Activated naive CD4-positive, alpha-beta T cell (primary cell): ENCODE measurements at places on chromosomes 1 and 21.

DNA sequence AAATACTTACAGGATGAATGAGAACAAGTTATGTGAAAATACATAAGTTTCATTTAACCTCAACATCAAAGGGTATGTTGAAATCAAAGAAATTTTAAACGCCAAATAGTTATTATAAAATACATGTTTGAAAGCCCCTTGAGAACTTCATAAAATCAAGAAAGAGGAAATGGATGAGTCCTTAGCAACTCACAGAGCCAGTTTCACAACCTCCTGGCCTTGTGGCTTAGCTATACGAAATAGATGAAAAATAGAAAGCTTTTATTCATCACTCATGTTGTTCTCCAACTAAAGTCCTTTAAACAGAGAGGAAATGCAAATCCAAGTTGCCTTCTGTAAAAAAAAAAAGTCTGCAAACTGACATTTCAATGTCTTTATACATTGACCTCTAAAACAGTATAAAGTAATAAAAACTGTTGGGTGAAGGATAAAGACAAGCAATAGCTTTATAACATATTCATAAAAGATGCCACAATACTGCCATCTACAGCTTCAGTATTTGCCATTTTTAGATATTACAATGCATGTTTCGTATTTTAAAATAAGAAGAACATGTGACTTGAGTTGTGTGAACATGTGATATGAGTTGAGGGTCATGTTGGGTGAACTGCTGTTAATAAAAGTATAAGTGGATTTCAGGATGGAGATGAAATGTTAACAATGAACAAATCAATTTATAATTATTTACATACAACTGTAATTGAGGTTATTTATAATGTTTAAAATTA lies 847.8 kb downstream of the MRPL39 start:
- no peak for DNase-seq

- no peak for DNase-seq
These were observed 1.1 kb upstream of the PSMG1 start for GRCh38 chr21:39184050-39184980.

GRCh38 chr1:185112356-185112755 lies 44.4 kb downstream of the TRMT1L start:
- no peak for DNase-seq

DNA sequence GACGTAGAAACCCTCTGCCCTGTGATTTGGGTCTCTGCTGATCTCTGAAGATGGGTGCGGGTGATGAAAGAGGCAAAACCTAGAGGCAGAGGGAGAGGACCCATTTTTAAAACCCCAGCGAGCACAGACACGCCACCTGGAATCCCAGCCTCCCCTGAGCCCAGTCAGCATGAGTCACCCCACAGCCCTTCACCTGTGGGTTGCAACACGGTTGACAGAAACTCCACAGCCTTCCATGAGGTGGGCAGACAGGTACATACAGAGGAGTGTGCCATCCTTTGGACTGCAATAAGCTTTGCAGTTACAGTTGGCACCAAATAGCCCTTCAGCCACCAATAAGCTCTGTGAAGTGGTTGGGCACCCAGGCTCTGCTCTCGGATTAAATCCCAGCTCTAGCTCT lies 2.1 kb upstream of the GRHL3 start:
- DNase-seq: no peak

GRCh38 chr1:91884459-91885212 lies 1.3 kb downstream of the TGFBR3 start:
- no peak for DNase-seq

- DNase-seq: no peak
These were observed 35.7 kb downstream of the TENT5C start for GRCh38 chr1:117641536-117641935.

DNA sequence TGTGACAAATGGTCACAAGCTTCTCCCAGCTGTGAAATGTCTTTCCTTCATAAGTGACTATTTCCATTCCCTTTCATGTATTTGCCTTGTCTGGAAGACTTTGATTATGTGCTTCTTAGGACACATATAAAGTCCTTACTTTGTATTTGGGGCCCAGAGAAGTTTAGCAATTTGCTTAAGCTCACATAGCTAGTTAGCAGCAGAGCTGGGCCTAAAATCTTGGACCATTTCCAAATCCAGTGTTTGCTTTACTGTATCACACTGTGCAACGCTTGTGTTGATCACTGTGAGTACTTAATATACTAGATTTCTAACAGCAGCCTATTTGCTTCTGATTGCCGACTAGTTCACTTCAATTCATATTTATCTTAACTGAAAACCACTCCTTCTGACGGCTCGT lies 2.2 kb upstream of the KCNA3 start:
- DNase-seq: no peak

- no peak for DNase-seq
These were observed 10.6 kb downstream of the APCS start for GRCh38 chr1:159598196-159598595.

DNA sequence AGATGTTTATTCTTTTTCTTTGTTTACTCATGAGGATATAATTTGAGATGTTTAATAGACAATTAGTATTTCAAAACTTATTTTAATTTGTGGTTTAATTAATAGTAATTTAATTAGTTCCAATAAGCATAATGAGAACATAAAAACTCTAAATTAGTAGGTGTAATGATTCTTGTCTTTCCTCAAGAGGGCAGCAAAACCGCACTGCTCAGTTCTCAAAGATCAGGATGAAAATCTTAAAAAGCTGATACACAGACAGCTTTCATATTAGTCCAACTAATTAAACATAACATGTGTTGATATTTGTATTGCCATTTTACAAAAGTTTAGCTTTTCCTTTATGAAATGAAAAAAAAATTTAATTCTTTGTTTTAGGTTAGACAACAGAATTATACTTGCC lies 106.7 kb upstream of the C21orf91 start:
- DNase-seq: no peak

DNA sequence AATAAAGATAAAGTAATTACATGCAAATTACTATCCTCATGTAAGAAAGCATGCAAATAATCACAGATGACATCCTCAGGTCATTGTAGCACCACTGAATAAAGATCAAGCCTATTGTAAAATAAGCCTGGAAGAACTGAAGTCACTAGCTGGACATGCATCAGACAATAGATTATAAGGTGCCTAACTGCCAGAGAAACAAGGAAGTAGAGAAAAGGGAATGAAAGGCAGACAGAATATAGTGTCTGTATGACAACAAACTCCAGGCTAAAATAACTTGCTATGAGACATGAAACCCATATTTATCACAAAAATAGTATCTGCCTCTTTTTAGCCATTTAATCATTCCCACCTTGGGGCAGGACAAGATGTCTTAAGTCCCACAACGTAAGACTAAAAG lies 108.7 kb downstream of the ENAH start:
- DNase-seq: no peak

- DNase-seq: no peak
These were observed 380 bp downstream of the COL18A1 start for GRCh38 chr21:45405271-45405818.

GRCh38 chr1:56229186-56229585 lies 350.2 kb downstream of the PLPP3 start:
- no peak for DNase-seq

DNA sequence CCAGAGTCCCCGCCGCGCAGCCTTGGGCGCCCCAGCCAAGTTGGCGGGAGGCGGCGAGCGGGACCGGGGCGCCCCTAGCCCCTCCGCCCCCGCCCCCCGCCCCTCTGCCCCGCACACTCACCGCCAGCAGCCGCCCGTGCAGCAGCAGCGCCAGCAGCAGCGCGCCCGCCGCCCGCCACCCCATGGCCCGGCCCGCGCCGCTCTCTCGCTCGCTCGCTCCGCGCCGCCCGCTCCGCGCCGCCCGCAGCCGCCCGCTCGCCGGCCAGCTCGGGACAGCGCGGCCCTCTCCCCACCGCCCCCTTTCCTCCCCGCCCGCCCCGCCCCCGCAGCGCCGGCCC lies at the start of gene HSPG2:
TSS of gene HSPG2 (minus strand) at position 277 of the 338 bp plus-strand sequence. CDS start at position 184, 93 bp downstream.
- no peak for DNase-seq

DNA sequence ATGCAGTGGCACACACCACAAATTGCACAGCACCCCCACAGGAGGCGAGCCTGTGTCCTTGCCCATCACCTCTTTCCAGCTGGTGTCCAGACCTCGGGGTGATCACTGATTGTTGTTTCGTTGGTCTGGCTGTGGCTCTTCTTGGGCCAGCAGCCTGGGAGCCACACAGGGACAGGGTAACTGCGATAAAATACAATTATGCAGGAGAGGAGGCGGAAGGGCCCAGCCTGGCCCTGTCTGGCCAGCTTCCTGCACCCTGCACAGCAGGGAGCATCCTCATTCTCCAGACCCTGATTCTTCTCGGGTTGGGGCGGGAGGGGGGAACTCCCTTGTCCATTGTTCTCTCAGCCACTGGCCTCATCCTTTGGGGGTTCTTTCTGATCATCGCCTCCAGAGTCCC lies 83.6 kb downstream of the ADARB1 start:
- DNase-seq: no peak

DNA sequence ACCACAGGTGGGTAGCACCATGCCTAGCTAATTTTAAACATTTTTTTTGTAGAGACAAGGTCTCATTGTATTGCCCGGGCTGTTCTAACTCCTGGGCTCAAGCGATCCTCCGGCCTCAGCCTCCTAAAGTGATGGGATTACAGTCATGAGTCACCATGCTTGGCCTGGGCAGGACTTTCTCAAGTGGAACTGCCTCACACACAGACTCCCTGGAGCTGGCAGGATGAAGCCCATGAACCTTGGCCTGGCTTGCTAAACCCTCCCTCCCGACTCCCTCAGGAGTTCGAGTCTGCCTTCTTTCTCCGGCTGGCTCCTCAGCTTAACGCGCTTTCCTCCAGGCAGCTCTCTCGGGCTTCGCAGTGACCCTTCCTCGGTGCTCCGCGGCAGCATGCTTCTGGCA lies 7.7 kb upstream of the ECE1 start:
- DNase-seq: no peak

GRCh38 chr1:184254849-184255248 lies 132.0 kb upstream of the C1orf21 start:
- DNase-seq: no peak

DNA sequence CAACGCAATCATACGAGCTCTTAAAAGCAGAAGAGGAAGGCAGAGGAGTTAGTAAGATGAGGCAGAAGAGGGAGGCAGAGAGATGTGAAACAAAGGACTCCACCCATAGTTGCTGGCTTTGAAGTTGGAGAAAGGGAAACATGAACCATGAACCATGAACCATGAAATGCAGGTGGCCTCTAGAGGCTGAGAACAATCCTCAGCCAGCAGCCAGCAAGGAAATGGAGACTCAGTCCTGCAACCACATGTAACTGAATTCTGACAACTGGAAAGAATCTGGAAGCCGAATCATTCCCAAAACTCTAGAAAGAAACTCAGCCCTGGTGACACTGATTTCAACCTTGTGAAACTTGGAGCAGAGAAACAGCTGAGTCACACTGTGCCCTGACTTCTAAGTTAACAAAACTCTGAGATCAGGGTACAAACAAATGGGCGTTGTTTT lies 10.1 kb downstream of the DIPK1A start:
- no peak for DNase-seq

- DNase-seq: no peak
These were observed 113.8 kb downstream of the RRAGC start for GRCh38 chr1:38745476-38746401.

DNA sequence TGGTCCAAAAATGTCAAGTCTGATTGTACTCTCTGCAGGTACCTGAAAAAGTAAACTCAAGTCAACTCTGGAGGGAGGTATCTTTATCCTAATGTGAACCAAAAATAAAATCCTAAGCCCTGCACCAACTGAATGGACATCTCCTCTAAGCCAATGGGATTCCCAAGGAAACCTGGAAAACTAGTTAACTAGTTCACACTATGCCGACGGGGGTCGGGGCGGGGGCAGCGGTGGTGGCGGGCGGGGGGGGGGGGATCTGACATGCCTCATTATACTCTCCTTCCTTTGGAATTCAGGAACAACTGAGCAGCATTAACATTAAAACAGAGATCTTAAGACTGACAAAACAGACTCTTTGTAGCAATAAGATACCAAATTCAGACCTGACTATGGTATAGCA lies 452.6 kb upstream of the CAMK1G start:
- no peak for DNase-seq

DNA sequence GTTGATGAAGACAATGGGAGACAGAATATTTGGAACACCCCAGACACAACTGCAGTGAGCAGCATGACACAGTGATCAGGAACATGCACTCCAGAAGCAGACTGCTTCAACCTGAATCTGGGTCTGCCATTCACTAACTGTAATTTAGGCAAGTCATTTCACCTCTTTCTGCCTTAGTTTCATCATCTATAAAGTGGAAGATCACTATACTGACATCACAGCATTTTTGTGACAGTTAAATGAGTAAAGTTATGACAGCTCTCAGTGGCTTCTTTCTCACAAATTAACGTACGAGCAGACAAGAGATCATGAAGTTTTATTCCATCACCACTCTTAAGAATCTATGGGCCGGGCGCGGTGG lies 14.3 kb downstream of the LRRC41 start:
- DNase-seq: no peak

DNA sequence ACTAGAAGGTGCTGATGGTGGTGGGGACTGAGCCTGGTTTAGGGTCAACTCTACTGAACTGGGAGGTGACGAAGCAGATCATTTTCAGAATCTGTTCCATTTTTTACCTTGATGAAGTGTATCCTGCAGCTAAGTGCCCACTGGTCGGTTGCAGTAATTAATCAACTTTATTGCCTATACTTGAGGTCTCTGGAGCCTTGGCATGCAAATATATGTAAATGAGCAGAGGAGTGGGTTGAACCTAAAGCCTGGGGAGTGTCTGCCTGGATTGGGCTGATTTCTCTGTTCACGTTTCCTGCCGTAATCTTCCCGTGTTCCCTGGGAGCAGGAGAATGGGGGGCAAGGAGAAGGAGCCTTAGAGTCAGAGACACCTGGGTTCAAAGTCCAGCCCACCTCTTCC lies 286.8 kb downstream of the PTPRU start:
- no peak for DNase-seq

DNA sequence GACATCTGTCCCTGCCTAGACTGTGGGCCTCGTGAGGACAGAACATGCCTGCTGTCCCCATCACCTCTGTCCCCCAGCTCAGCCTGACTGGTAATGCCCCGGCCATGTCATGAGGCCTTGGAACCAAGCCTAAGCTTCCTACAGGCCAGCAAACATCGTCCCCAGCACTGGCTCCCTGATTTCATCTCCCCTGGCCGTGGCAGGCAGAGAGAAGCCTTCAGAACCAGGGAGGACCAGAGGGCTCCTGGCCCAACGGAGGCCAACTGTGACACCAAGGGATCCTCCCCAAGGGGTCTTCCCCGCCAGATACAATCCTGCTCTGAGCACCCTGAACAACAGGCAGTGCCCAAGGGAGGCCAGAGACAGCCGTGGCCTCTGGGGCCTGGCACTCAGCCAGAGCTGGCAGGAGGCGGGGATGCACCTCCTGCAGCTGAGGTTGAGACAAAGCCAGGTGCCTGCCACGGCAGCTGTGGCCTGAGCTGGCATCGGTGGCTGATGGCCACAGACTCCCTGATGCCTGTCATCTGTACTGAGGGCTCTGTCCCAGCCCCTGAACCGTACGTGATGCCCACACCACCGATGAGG lies 9.9 kb upstream of the NPHP4 start:
- no peak for DNase-seq
